Mesothelial cell of epicardium (in vitro differentiated cells): ENCODE measurements at places on chromosomes 4 and X. TPM values are rescaled to one million over a fixed set of nuclear protein-coding genes. Genes with fewer than 3 reads are reported as not detected.

Gene HSFX4
- total RNA-seq = not detected in 3 replicates

Gene ARMCX6
- 83.1 to 90.4 TPM (median 85.3 TPM) in 3 replicates for total RNA-seq

Gene DRD5
- 0.09 TPM in 2 of 3 replicates, not detected in the other for total RNA-seq

Gene SASH3
- not detected in 3 replicates for total RNA-seq

Gene AKAP14
- total RNA-seq = not detected in 3 replicates

Gene RGN
- total RNA-seq = 0.61 to 1.2 TPM (median 1.2 TPM) in 3 replicates

Gene MAGEA2B
- not detected in 3 replicates for total RNA-seq

Gene MAGEA10
- not detected in 3 replicates for total RNA-seq

Gene TREX2
- 0.72 to 0.97 TPM (median 0.83 TPM) in 3 replicates for total RNA-seq

Gene MTTP
- 0.43 to 0.75 TPM in 2 of 3 replicates, not detected in the other for total RNA-seq
